Cardiac septum (tissue), 1 donor: ENCODE measurements at places on chromosomes 5 and 9.

- no peak for DNase-seq
Measured at GRCh38 chr5:36704131-36704530, 97.7 kb downstream of the SLC1A3 start.

DNA sequence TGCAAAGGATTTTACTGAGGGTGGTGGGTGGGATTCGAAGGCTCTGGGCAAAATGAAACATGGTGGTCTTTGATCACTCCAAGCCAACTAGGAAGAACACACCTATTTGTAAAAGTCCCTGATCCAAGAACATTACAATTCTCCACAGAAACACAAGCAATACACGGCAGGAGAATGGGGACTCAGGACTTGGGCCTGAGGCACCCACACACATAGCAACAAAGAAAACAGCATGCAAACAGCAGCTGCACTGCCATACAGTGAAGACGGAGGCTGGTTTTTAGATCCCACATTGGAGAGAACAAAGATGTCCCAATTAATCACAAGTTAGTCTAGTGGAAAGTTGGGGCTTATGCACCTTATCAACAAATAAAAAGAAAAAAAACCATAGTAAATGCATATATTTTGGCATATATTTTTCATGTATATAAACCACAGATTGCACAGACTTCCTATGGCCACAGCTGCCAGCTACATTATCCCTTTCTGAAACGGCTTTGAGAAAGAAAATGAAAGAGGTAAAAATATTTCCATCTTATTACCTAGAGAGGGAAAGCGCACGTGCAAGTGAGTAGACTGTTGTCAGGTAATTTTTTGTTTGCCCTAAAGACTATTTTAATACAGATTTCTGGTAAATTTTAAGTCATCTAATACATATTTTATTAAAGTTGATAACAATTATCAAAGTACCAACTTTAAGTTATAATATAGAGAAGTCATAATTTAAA is 410.9 kb downstream of the BNC2 start:
- no peak for DNase-seq

- no peak for DNase-seq
Measured at GRCh38 chr9:81312346-81312745, 377.0 kb downstream of the TLE1 start.

- DNase-seq, result no peak
Measured at GRCh38 chr5:123285122-123286023, 137.8 kb downstream of the CEP120 start.

- DNase-seq, result no peak
Measured at GRCh38 chr5:122101636-122102285, 23.7 kb upstream of the LOX start.

GRCh38 chr9:138022121-138022741 is 144.6 kb downstream of the CACNA1B start:
- DNase-seq, result no peak

GRCh38 chr5:173761178-173761513 is 127.0 kb upstream of the CPEB4 start:
- no peak for DNase-seq

DNA sequence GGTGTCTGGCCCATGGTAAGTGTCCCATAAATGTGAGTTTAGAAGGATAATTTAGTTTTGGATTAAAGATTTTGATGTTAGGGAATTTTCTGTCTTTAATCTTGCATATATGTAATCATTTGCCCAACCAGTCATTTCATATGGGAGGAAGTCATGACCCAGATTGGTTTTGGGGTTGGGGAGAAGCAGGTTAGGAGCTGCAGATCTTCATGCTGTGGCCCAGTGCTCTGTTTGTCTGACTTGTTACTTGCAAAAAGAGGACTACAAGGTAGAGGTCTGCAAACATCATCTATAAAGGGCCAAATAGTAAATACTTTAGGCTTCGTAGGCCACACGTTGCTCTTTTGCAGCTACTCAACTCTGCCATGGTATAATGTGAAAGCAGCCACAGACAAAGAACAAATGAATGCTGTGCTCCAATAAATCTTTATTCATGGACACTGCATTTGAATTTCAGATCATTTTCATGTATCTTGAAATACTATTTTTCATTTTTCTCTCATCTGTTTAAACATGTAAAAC is 16.8 kb downstream of the OSTF1 start:
- no peak for DNase-seq

- no peak for DNase-seq
Measured at GRCh38 chr5:104652271-104652861, 1089.8 kb upstream of the NUDT12 start.

DNA sequence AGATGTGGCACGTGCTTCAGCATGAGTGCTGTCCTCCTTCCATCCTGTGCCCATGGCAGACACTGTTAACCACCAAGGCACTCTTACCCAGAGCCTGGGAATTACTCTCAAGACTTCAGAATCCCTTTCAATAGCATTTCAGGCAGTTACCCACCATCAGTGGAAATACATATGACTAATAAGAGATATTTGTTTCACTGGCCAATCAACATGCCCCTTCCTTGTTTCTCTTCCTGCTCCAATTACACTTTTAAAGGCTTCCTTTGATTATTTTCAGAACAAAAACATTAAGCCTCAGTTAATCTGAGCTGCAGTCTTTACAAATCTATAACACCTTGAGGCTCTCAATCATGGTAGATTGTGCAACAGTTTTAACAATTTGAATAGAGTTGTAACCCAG is 70.8 kb downstream of the PRELID2 start:
- no peak for DNase-seq

DNA sequence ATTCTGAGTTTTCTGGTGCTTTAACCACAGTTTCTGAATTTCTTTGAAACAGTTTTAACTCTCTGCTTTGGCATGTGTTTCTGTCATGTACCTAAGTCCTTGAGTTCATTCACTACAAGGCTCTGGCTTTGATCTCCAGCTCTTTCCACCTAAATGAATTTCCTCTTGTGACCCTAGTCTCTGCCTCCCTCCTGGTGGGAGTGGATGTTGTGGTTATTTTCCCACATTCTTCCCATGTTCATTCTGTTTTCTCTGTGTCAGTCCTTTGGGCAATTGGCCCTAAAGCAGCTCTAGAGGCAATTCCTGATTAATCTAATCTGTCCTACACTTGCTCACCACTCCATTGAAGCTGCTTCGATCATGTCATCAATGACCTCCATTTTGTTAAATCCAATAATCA is 28.4 kb upstream of the DPYSL3 start:
- DNase-seq, result no peak

- DNase-seq, result no peak
Measured at GRCh38 chr9:117825609-117826347, 121.6 kb downstream of the TLR4 start.

- no peak for DNase-seq
Measured at GRCh38 chr5:114243972-114244317, 117.9 kb upstream of the KCNN2 start.

- DNase-seq, result no peak
Measured at GRCh38 chr5:98483301-98483685, 290.2 kb upstream of the RGMB start.

- no peak for DNase-seq
Measured at GRCh38 chr9:26131886-26132285, 453.6 kb upstream of the TUSC1 start.

- DNase-seq, result no peak
Measured at GRCh38 chr5:69007726-69008368, 86.0 kb upstream of the SLC30A5 start.

GRCh38 chr5:17433406-17433805 is 64.6 kb upstream of the TAF11L2 start:
- DNase-seq, result no peak
